ENCODE measurements at places on chromosomes 12 and 14.

GRCh38 chr14:69719501-69719951 is 47.4 kb upstream of the SRSF5 start:
- no peak for DNase-seq

DNA sequence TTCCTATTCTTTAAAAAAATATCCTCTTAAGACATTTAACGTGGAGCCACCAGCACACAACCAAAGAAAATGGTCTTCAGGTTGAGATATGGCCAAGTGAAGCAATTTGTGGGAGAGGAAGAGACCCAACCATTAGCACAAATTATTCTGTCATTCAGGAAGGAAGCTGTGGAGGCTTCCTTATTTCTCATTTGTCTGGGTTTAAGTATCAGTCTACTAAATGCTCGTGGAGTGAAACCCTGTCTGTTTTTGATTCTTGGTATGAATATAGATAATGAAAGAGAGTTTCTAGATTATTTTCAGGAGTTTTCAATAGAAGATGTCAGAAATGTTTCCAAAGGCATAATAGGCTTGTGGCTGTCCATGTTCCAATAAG is 125.1 kb downstream of the GPR65 start:
- no peak for DNase-seq

GRCh38 chr12:66312189-66312588 is 9.9 kb downstream of the HELB start:
- DNase-seq: no peak

- DNase-seq: no peak
Measured at GRCh38 chr12:118355843-118356242, 16.9 kb downstream of the TAOK3 start.

DNA sequence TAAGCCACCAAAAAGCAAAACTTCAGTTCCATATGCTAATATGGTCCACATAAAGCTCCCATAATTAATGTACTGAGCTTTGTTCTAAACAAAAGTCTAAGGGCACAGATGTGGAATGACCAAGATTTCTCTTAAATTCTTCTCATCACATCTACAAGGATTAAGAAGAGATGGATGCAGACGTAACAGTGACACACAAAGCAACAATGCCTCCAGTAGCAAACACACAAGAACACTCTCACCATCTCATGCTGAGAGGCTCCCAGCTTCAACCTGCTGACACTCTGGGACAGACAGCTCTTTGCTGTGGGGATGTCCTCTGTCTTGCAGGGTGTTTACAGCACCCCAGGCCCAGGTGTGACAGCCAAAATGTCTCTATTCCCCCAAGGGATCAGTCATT is 48.2 kb downstream of the SETD3 start:
- no peak for DNase-seq

DNA sequence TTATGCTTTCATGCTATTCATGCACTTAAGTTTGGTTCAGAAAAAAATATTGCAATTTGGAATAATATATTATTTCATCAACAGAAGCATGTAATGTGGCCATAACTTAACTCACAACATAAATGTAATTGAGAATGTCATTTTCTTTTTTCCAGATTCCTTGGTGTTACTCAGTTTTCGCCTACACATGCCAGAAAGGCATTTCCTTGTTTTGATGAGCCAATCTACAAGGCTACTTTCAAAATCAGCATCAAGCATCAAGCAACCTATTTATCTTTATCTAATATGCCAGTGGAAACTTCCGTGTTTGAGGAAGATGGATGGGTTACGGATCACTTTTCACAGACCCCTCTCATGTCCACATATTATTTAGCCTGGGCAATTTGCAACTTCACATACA is 14.4 kb downstream of the TRHDE start:
- DNase-seq: no peak

DNA sequence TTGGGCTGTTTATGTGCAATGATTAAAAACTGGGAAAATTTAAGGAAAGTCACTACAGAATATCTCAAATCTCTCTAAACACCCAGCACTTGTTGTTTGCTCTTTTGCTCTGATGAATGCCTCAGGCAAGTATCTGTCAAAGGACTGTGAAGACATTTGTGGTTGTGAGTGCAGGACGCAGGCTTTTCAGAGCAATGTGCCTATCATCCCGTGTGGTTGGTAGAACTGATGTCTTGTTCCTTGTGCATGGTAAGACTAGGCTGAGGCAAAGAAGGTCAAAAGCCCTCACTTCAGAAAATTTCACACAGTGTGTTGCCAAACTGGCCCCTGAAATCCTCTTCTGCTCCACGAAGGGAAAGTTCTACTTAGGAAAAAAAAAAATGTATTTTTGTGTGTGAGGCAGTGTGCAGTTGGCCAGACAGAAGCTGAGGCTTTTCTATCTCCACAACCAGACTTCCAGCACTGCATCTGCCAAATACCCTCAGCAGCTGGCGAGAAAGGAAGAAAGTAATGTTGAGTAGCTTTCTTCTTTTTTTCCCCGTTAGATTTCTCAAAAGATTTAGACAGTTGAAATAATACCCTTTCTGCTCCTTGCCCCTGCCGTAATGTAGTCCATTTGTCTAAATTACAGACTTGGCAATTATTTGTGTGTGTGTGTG is 1103.1 kb downstream of the VRK1 start:
- DNase-seq: no peak

DNA sequence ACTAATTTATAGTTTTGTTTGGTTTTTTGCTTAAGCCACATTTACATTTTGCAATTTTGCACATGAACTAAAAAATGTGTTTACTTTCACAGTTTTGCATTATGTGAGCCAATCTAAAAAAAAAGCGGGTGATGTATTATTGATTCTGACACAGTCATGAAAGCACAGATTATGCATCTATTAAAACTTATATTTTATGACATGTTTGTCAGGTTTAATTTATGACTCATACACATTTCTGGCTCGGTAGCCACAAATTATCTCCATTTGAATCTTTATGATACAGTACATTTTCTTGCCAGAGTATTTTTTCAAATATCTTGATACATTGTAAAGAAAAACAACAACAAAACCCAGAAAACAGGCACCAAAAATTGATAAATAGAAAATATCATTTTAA is 280.4 kb upstream of the GRIP1 start:
- DNase-seq: no peak

- no peak for DNase-seq
Measured at GRCh38 chr14:98950353-98950895, 321.6 kb downstream of the BCL11B start.

GRCh38 chr14:79598339-79598738 is 613.0 kb downstream of the DIO2 start:
- DNase-seq: no peak

DNA sequence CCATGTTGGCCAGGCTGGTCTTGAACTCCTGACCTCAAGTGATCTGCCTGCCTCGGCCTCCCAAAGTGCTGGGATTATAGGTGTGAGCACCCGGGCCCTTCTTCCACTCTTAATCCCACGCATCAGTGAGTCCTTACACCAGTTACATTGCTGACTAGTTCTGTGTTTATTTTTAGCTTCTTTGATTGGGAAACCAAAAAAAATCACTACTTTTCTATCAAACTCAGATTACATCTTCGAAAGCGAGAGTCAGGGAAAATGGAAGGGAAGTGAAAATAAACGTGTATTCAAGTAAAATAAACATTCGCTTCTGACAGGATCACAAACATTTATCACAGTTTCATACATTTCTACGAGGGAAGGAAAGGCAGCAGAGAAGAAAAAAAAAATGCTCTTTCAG is 32.2 kb downstream of the FGD6 start:
- no peak for DNase-seq

DNA sequence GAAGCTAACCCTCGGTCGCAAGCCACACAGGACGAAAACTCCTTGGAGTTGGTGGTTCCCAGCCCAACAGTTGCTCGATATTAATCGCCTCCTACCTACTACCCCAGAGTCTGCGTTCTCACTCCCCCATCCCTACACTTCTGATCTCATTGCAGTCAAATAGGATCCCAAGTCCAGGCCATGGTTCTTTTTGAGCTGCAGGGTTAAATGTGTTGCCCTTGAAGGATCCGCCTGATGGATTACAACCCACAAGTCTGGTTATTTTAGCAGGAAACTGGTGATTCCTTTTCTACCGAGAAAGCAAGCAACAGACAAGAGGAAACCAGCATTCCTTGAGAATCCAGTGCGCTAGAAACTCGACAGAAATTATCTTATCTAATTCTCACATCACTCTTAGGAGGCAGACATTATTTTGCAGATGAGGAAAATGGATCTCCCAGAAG is 785 bp upstream of the NIN start:
- DNase-seq: no peak

GRCh38 chr14:84492685-84493084 is 1037.3 kb upstream of the FLRT2 start:
- DNase-seq: no peak

DNA sequence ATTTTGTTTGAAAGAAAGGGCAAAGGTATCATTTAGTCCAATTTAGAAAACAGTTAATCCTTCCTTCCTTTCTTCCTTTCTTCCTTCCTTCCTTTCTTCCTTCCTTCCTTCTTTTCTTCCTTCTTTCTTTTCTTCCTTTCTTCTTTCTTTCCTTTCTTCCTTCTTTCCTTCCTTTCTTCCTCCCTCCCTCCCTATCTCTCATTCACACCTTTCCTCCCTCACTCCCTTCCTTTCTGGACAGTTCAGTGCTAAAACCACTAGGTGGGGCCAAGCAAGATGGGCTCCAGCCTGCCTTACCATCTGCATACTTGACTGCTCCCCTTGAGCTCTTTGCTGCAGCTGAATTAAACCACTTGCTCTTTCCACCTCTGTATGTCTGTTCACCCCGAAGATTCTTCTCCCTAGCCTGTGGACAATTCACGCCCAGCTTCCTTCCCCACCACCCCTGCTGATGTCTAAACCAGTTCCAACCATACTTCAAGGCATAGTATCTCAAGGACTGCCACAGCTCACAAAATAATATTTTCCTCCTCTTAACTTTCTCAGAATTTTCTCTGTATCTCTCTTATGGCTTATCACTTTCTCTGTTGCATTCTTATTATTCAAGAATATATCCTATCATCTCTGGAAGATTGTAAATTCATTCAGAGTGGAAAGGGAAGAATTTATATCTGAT is 78.0 kb downstream of the DBX2 start:
- peak; percentile 62 for DNase-seq

GRCh38 chr14:79204591-79204990 is 1006.7 kb downstream of the DIO2 start:
- DNase-seq: peak; percentile 39

DNA sequence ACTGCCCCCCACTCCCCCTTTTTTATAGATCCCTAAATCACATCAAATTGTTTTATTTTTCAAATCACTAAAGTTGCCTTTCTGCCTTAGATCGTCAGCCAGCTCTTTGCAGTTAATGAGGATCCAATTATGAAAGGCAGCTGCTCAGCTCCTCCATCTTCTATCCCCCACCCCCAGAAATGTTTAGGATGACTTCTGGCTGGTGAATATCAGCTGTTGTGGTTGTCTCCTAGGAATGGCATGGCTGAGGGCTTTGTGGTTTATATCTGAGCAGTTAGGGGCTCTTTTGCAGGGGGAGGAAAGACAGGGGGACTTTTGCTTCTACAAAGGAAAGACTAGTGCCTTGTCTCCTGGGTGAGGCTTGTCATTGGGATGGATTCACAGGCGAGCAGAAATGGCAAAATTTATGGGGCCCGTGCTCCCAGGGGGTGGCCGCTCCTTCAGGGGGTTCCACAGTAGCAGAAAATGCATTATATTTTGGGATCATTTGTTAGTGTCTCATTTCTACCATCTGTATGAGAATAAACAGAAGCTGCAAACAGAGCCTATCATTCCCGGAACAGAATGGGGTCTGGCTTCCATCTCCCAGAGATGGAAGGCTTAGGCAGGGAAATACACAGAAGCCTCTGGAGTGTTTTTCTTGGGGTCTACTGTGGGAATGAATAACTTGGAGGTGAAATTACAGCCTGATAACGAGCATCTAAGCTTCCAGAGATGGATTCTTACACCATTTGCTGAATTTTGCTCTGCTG is 6.5 kb downstream of the JDP2 start:
- no peak for DNase-seq

All from NCI-H69 (cell line).